ENCODE measurements at places on chromosomes 13 and 19.

DNA sequence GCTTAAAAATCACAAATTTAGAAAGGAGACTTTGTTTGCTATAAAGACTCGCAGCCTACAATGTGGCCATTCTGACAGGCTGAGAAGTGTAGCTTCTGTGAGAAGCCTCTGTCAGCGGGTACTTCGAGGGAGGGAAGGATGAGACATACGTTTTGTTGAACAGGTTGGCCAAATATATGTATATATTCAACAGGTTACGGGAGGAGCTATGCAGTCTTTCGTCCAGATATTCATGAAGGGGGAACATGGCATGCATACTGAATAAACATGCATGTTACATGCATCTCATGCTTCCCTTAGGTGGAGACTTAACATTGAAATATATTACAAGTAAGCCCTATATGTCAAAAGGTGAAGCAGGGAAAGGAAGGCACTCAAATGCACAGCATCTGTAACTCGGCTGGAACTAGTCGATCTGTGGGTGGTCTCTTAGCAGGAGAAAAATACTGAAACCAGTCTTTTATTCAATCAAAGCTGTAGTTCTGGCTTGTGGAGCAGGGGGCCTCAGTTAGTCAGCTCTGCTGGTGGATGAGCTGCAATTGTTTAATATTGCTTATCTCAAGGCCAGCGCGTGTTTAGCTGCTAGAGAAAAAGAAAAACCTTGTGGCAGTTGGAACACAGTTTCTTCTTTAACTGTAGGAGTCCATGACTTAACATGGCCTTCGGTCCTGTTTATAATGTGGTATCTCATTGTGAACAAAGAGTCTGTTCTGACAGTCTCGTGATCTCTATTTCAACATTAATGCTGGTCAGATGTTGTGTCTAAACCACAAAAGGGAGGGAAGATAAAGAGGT lies 94.3 kb downstream of the FAM216B start:
- DNase-seq: no peak

DNA sequence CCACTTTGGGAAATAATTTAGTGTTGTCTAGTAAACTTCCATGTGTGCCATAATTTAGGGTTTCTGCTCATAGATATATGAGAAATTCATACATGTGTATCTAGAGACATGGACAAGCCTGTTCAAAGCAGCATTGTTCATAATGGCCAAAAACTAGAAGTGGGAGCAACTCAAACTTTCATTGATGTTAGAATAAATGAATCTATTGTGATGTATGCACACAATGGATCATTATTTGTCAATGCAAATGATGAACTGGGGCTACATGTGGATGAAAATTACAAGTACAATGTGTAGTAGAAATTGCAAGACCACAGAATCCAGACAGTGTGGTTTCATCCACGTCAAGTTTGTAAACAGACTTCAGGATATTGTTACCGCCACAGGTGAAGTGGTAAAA lies 284.7 kb downstream of the SLC7A1 start:
- DNase-seq: no peak

GRCh38 chr13:98476106-98476505 lies 100.8 kb downstream of the STK24 start:
- DNase-seq: peak; percentile 47

DNA sequence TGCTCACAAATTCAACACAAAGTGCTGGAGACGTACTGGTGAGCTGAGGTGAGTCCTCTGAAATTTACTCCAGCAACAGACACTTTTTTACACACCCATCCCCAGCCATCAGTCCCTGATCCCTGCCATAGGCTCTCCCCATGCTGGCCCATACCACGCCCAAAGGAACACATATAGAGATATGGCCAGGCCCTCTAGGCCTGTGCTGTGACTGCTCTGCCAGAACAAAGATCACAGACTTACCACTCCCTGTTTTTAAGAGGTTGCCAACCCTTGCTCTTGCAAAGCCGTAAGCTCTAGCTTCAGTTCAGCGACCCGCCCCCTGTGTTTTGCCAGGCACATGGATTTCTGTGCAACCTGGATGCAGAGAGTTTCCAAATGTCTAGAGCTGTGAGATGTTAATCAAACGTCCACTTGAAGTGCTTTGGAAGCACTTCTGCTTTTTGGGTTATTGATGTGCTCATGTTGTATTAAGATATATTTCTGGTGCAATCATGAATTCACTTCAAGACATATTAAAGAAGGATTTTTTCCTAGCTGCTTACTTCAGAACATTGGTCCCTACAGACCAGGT lies 59.7 kb downstream of the DLEU7 start:
- no peak for DNase-seq

GRCh38 chr19:10193790-10194499 lies 808 bp downstream of the DNMT1 start:
- DNase-seq: no peak

DNA sequence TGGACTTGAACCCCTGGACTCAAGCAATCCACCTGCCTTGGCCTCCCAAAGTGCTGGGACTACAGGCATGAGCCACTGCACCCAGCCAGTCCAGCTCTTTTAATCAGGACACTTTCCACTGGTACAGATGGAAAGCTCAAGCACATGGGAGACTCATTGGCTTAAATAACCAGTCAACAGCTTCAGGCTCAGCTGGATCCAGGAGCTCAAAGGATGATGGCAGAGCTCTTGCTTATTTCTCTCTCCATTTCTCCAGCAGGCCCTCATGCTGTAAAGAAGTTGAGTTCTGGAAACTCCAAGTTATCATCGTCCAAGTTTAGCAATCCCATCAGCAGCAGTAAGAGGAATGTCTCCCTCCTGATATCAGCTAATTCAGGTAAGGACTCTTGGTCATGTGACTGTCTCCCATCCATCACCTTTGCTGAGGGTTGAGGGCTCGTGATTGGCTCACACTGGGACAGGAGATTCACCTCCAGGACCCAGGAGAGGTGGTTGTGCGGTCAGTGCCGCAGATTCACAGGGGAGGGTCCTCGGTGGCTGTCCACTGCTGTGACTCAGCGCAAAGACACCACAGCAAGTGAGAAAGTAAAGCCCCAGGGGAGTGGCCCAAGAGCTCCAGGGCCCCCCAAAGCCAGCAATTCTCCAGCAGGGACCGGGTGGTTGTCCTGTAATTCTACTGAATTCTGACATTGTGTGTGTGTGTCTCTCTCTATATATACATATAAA lies 5.1 kb downstream of the CCL25 start:
- DNase-seq: no peak

- no peak for DNase-seq
Observed at GRCh38 chr13:45909673-45910072, 58.1 kb upstream of the SIAH3 start.

DNA sequence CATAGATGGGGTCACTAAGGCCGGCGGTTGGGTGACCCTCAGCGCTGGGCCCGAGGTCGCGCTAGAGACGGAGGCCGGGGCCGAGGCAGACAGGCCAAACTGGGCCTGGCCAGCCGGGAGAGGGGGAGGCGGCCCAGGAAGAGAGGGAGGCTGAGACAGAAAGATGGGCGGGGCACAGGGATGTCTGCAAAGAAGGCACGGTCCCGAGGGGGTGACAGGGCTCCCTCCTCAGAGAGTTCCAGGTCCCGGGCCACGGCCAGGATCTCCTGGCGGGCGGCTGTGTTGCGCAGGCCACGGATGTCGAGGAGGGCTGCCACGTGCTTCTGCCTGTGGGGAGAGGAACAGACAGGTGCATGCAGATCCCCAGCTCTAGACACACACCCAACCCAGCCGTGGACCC lies 32.2 kb downstream of the EXOC3L2 start:
- DNase-seq: no peak

- DNase-seq: no peak
Observed at GRCh38 chr19:28426110-28426729, 786.7 kb downstream of the UQCRFS1 start.

DNA sequence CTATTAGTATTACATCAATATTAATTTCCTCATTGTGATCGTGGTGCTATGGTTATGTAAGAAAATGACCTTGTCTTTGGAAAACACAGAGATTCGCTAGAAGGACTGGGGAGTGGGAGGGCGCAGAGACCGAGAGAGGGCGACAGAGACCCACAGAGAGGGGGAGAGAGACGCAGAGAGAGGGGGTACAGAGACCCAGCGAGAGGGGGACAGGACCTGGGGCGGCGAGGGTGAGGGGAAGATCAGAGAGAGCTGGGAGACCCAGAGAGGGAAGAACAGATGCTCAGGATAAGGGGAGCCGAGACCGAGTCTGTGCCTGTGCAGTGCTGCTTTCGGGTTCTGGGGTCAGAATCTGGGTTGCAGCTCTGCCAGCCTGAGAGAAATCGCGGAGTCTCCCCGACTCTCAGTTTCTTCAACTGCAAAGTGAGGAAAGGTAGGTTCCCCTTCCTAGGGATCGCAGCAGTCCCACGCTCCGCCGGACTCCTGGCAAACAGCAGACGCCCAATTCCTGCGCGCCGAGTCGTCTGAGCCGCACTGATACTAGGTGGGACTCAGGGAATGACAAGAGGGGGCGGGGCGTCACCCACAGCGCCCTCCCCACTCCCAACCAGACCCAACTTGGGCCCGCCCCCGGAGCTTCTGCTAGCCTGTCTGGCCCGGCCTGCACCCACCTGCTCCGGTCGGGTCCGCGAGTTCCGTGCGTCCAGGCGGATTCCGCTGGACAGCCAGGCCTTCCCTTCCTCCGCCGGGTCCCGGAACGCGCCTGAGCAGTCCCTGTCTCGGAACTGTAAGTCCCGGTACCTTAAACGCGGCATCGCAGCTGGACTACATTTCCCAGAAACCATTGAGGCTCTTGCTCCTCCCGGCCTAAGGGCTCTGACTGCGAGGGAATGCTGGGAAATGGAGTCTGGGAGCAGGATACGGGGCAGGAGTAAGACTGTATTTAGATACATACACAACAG lies 15.3 kb downstream of the IZUMO2 start:
- DNase-seq: peak; percentile 55

- DNase-seq: no peak
Observed at GRCh38 chr19:7729831-7730285, 2.1 kb downstream of the CLEC4G start.

- DNase-seq: no peak
Observed at GRCh38 chr13:78045916-78046315, 127.3 kb upstream of the EDNRB start.

DNA sequence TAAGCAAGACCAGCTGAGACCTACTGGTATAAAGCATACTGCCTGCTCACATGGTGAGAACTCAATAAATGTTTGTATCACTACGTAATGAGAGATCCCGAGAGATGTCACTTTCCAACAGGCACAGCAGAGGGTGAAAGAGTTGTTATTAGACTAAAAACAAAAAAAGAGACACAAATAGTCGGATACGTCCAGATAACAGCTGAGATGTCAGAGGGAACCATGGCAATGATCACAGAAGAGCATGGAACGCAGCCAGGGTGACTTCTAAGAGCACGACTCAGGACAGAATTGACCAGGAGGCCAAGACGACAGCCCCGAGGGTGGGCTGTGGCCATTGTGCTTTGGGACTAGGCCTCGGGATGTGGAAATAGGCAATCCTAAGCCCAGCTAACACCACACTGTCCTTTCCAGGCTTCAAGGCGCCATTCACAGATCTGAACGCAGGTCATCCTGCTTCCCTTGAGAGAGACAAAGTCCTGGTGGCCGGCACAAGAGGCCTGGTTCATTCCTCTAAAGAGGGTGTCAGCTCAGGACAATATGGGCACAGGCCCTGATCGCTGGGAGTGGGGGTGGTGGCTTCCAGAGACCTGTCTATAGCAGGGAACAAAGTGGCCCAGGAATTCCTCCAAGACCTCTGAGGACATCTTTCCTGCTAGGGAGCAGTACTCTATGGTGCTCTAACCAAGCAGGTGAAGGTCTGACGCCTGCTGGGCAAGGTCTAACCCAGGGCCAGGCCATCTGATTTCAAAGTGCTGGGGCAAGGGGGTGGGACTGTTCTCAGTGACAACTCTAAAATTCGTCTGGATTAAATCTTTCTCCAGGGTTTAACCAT lies 3.2 kb downstream of the SH3GL1 start:
- no peak for DNase-seq

GRCh38 chr13:71863254-71863865 lies 3.6 kb downstream of the DACH1 start:
- no peak for DNase-seq

GRCh38 chr13:103102482-103102881 lies 36.3 kb upstream of the SLC10A2 start:
- no peak for DNase-seq

- DNase-seq: no peak
Observed at GRCh38 chr19:48624791-48625723, 5.8 kb downstream of the SPHK2 start.

DNA sequence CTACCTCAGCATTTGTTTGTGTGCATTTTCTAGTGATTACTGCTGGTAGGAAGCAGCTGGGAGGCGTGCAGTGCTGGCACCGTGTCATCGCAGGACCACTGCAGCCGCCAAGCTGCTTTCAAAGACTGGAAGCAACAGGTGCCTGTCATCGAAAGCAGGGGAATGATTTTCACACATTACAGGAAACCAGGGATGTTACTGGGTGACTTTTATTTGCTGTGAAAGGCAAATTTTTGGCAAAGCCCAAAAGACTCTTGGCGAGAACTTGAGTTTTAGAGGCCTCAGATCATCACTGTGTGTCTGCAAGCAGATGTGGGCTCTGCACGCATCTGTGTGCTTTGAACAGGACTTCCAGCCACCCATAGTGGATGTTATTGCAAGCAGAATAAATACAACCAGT lies 176.4 kb downstream of the FLT1 start:
- DNase-seq: no peak

- no peak for DNase-seq
Observed at GRCh38 chr13:73168953-73169401, 110.2 kb downstream of the KLF5 start.

- DNase-seq: no peak
Observed at GRCh38 chr19:5112175-5112574, 143.3 kb downstream of the KDM4B start.

GRCh38 chr19:6223461-6224307 lies 56.1 kb downstream of the MLLT1 start:
- no peak for DNase-seq

GRCh38 chr13:25179011-25179410 lies 6.9 kb upstream of the AMER2 start:
- no peak for DNase-seq

- no peak for DNase-seq
Observed at GRCh38 chr13:42525035-42525504, 48.9 kb upstream of the TNFSF11 start.

DNA sequence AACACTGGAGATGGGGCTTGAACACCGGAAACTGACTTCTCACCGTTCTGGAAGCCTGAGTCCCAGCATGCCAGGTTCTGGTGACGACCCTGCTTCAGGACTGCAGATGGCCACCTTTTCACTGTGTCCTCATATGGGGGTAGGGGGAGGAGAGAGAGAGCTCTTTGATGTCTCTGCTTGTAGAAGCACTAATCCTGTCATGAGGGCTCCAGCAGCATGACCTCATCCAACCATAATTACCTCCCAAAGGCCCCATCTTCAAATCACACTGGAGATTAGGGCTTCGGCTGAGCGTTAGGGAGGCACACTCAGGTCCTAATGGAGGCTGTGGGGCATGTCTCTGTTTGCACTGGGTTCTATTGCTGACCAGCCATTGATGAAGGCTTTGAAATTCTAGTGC lies 255.3 kb downstream of the TEX29 start:
- DNase-seq: no peak

- DNase-seq: no peak
Observed at GRCh38 chr13:57799624-57800023, 168.1 kb downstream of the PCDH17 start.

DNA sequence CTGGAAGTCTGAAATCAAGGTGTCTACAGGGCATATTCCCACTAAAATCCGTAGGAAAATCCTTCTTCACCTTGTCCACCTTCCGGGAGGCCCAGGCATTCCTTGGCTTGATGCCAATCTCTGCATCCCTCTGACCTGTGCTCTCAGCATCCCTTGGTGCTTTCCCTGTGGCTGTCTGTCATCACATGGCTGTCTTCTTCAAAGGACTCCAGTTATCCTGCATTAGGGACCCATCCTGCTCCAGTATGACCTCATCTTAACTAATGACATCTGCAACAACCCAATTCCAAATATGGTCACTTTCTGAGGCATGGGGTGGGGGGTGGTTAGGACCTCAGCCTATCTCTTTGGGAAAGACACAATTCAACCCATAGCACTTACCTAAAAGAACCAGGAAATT lies 423.8 kb downstream of the IRS2 start:
- no peak for DNase-seq

Data from stimulated activated CD4-positive, alpha-beta T cell treated with anti-CD3 and anti-CD28 coated beads, Interleukin-12 subunit alpha, Interleukin-12 subunit beta, amount 100 ng/mL, for 48 hours (primary cell).